Activated T-helper 2 cell treated with anti-CD3 and anti-CD28 coated beads, Interferon-gamma antibody, Interleukin-2, Interleukin-4, amounts not matched to agents 10 μg/mL and 5 μg/mL and 100 μg/mL, durations not matched to agents 14 hours and 24 hours and 36 hours (primary cell): ENCODE measurements at places on chromosomes 1 and 21. TPM values are rescaled to one million over a fixed set of nuclear protein-coding genes. Genes with fewer than 3 reads are reported as not detected.

The IGSF3 gene
- total RNA-seq = 4.6 and 4.9 TPM in 2 replicates

The LCE3D gene
- total RNA-seq = not detected in 2 replicates

The IVL gene
- not detected in 2 replicates for total RNA-seq

The VHLL gene
- total RNA-seq = not detected in 2 replicates

The ZBTB18 gene
- total RNA-seq = 4.3 and 4.4 TPM in 2 replicates

The NAXE gene
- total RNA-seq = 76.1 and 78.8 TPM in 2 replicates

- H3K36me3 ChIP-seq = no peaks in the 10 kb centered on the region
- H3K4me1 ChIP-seq = no peaks in the 10 kb centered on the region
- no peak overlapping the region for H3K4me3 ChIP-seq
- H3K27ac ChIP-seq = no peak overlapping the region
- no peak for DNase-seq
Measured at GRCh38 chr1:232704694-232705680, 75.1 kb upstream of the SIPA1L2 start.

- peaks cover 72% of the 10 kb centered on the region for H3K27me3 ChIP-seq
- no peaks in the 10 kb centered on the region for H3K36me3 ChIP-seq
- DNase-seq = no peak
Measured at GRCh38 chr1:181318858-181319235, 164.5 kb upstream of the CACNA1E start.

GRCh38 chr1:31102501-31102950 is 37.0 kb upstream of the PUM1 start:
- no peak overlapping the region for H3K4me3 ChIP-seq
- H3K36me3 ChIP-seq = no peaks in the 10 kb centered on the region
- no peaks in the 10 kb centered on the region for H3K27me3 ChIP-seq
- no peak overlapping the region for H3K27ac ChIP-seq
- no peak for DNase-seq
- no peaks in the 10 kb centered on the region for H3K4me1 ChIP-seq

DNA sequence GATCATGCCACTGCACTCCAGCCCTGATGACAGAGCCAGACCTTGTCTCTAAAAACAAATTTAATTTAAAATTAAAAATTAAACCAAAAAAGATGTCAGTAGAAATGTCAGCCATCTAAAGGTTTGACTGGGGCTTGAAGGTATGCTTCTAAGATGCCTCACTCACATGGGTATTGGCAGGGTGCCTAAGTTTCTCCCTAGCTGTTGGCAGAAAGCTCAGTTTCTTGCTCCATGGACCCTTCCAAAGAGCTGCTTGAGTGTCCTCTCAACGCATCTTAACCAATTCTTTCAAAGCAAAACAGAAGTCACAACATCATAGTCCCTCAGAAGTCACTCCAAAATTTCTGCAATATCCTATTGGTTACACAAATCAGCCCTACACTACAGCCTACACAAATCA is 231.0 kb upstream of the ADGRL2 start:
- H3K4me3 ChIP-seq = no peak overlapping the region
- no peak overlapping the region for H3K27ac ChIP-seq
- no peaks in the 10 kb centered on the region for H3K27me3 ChIP-seq
- H3K4me1 ChIP-seq = no peaks in the 10 kb centered on the region
- DNase-seq = no peak

- no peak for DNase-seq
- no peak overlapping the region for H3K4me3 ChIP-seq
- H3K36me3 ChIP-seq = peaks cover 8% of the 10 kb centered on the region
- no peak overlapping the region for H3K27ac ChIP-seq
- H3K4me1 ChIP-seq = peaks cover 7% of the 10 kb centered on the region
Measured at GRCh38 chr1:108513044-108513415, 46.9 kb upstream of the EEIG2 start.

DNA sequence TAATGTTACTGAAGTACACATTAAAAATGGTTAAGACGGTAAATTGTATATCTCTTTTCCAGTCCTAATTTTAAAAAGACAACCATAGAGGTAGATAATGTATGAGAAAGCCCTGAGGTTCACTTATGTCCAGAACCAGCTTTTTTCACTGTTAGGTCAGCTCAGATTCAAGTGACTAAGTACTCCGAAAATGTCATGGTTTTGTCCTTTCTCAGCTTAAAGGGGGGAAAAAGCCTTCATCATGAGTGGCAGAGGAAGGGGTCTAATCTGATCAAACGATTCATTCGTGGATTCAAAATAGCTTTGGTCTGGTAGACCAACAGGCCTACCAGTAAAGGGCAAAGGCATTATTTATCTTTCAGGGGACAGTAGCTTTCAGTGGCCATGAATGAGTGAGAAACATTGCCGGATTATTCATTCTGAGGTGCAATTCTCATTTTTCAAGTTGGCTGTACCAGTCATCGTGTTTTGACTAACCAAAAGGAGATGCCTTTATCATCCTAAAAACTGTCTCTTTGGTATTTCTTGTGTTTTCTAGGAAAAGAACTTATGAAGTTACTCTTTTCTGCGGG is 208.4 kb downstream of the HHIPL2 start:
- no peaks in the 10 kb centered on the region for H3K4me1 ChIP-seq
- no peak for DNase-seq
- H3K27me3 ChIP-seq = no peaks in the 10 kb centered on the region

GRCh38 chr1:4796161-4797015 is 142.0 kb downstream of the AJAP1 start:
- H3K4me1 ChIP-seq = no peaks in the 10 kb centered on the region
- H3K27me3 ChIP-seq = no peaks in the 10 kb centered on the region
- DNase-seq = no peak
- no peak overlapping the region for H3K4me3 ChIP-seq
- no peak overlapping the region for H3K27ac ChIP-seq
